Naive thymus-derived CD4-positive, alpha-beta T cell (primary cell): ENCODE measurements at places on chromosomes 2 and 18.

GRCh38 chr2:238589591-238590460 is 163.1 kb downstream of the ASB1 start:
- no peak overlapping the region for H3K4me3 ChIP-seq
- no peaks in the 10 kb centered on the region for H3K27me3 ChIP-seq
- H3K27ac ChIP-seq, result no peak overlapping the region
- no peaks in the 10 kb centered on the region for H3K36me3 ChIP-seq
- H3K4me1 ChIP-seq, result no peaks in the 10 kb centered on the region

- no peak for DNase-seq
- no peak overlapping the region for H3K4me3 ChIP-seq
These were observed 504.2 kb downstream of the TDRD15 start for GRCh38 chr2:21627938-21628337.

DNA sequence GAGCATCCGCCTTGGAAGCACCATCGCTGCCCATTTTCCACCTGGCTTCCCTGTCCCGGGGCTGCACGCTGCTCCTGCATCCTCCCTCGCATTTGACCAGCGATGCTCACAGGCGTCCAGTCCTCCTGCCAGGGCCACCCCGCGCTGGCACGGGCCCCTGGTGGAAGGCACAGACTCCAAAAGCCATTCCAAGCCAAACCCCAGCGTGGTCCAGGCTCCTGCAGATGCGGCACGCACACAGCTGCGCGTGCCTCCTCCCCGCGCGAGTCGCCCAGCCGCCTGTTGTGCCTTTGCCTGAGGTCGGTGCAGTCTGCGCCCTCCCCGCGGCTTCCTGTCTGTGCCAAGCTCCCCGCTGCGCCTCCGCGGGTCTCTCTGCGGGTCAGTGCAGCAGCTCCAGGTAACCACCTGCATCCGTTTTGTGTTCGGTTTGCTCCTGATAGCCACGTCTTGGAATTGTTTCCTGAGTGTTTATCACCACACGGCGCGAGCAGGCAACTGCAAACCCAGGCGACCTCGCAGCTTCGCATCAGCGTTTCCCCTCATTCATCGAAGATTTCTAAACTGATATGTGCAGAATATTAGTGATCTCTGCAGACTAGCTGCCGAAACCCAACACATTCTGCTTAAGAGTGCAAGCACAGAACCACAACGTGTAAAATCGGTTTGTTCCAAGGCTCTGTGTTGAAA is 65.2 kb upstream of the SALL3 start:
- H3K4me1 ChIP-seq, result no peaks in the 10 kb centered on the region
- no peaks in the 10 kb centered on the region for H3K27me3 ChIP-seq
- H3K27ac ChIP-seq, result no peak overlapping the region
- H3K4me3 ChIP-seq, result no peak overlapping the region

DNA sequence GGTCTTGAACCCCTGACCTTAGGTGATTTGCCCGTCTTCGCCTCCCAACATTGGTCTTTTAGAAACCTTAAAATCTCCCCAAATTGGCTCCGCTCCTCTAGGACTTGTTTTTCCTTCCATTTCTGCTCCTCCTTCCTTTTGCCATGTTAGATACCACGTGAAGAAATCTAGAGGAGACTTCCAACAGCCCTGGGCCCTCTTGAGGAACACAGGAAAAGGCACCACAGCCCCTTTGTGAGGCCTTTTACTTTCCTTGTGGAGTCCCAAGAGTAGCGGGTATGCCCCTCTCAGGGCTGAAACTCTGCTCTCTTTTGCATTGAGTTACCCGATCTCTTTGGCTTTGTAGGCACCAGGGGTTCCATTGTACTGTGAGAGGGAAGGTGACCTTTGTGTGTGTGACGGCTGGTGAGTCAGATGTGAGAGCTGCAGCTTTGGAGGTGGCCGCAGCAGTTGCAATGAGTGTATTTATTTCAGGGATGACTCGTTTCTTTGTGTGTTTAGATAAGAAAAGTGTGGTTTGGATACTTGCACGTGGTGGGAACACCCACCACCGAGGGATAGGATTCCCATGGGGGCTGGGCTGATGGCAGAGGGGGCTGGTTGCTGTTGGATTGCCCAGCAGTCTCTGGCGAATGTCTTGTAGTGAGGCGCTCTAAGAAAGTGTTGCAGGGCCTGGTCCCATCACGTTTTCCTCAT is 218.4 kb upstream of the HS6ST1 start:
- no peak overlapping the region for H3K27ac ChIP-seq
- H3K27me3 ChIP-seq, result no peaks in the 10 kb centered on the region
- H3K4me3 ChIP-seq, result no peak overlapping the region
- no peaks in the 10 kb centered on the region for H3K4me1 ChIP-seq
- H3K36me3 ChIP-seq, result no peaks in the 10 kb centered on the region

DNA sequence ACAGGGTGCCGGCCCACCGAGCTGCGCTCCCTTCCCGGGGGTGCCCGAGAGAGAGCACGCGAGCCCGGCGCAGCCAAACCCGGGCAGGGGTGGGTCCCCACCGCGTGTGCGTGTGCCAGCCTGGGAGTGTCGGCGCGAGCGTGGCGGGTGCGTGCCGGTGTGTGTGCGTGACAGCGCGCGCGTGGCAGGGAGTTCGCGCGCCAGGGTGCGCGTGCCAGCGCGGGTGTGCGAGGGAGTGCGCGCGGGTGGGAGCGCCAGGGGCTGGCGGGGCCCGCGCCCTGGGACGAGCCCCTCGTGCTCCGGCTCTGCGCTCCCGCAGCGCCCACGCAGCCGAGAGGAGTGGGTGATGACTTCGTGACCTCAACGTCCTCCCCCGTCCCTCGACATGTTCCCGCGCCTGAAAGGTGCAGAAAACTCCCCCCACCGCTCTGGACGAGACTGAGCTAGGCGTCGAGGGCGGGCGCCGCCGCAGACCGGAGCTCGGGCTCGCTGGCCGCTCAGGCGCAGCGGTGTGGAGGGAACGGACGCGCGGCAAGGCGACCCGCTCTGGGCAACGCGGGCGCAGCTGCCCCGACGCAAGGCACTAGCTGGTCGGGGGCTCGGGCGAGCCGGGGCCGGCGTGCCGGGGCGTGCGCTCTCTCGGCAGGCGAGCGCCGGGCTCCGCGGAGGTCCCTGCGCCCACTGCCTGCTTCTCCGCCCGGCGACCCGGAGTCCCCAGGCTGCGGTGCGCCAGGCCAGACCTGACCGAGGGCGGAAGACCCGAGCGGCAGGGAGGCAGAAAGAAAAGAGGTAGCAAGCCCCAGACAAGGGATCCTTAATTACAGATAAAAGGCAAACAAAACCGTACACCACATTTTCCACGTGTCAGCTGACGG is 582.8 kb downstream of the ZEB2 start:
- no peaks in the 10 kb centered on the region for H3K36me3 ChIP-seq
- H3K4me1 ChIP-seq, result no peaks in the 10 kb centered on the region
- H3K4me3 ChIP-seq, result no peak overlapping the region
- H3K27me3 ChIP-seq, result peaks cover 3% of the 10 kb centered on the region
- no peak overlapping the region for H3K27ac ChIP-seq

GRCh38 chr18:25568986-25569385 is 217.0 kb upstream of the ZNF521 start:
- H3K36me3 ChIP-seq, result no peaks in the 10 kb centered on the region
- no peaks in the 10 kb centered on the region for H3K4me1 ChIP-seq
- H3K27ac ChIP-seq, result no peak overlapping the region
